Ascending aorta (tissue), 2 donors: ENCODE measurements at places on chromosomes 7 and 10. TPM values are rescaled to one million over a fixed set of nuclear protein-coding genes. Genes with fewer than 3 reads are reported as not detected.

Gene STRIP2
- 2.3 TPM for total RNA-seq

GRCh38 chr10:22998091-22998490, 70.2 kb downstream of the ARMC3 start:
- no peaks in the 10 kb centered on the region for H3K27me3 ChIP-seq
- no peak overlapping the region for H3K4me3 ChIP-seq
- H3K36me3 ChIP-seq, result no peaks in the 10 kb centered on the region
- H3K4me1 ChIP-seq, result no peaks in the 10 kb centered on the region
- DNase-seq, result no peak
- no peak overlapping the region for H3K27ac ChIP-seq

- H3K27me3 ChIP-seq, result no peaks in the 10 kb centered on the region
- H3K4me1 ChIP-seq, result no peaks in the 10 kb centered on the region
- H3K36me3 ChIP-seq, result no peaks in the 10 kb centered on the region
- no peak for DNase-seq
- no peak overlapping the region for H3K4me3 ChIP-seq
Measured at GRCh38 chr7:121909716-121910345, 36.9 kb downstream of the PTPRZ1 start.

Gene GPR15LG
- not detected for total RNA-seq

GRCh38 chr7:129923709-129924108, 29.1 kb downstream of the UBE2H start:
- H3K36me3 ChIP-seq, result peaks cover 4% of the 10 kb centered on the region
- H3K27me3 ChIP-seq, result no peaks in the 10 kb centered on the region
- peaks cover 18% of the 10 kb centered on the region for H3K4me1 ChIP-seq
- no peak overlapping the region for H3K4me3 ChIP-seq

Gene COL28A1
- total RNA-seq, result 0.11 TPM

DNA sequence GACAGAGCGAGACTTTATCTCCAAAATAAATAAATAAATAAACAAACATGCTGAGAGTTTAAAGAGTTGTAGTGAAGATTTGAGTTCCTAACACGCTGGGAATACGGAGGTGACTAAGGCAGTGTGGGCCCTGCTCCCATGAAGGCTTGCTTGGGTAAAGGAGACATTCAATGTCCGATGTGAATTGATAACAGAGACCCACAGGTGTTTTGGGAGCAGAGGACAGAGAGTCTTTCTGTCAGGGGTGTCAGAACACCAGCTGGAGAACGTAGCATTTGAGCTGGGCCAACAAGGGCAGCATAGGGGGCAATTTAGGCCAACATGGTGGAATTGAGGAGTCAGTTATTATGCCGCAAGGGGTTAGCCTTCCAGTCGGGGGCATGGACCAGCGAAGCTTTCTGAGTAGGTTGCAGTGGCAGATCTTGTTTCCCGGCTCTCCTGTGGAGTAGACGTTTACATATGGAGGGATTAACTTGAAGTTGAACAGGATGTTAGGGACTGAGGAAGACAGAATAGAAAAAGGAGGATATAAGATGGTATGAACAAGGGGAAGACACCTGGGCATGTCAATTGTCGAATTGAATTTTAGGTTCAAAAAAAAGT, 5.6 kb downstream of the PROSER2 start:
- H3K27ac ChIP-seq, result no peak overlapping the region
- H3K36me3 ChIP-seq, result no peaks in the 10 kb centered on the region
- H3K27me3 ChIP-seq, result no peaks in the 10 kb centered on the region
- no peaks in the 10 kb centered on the region for H3K4me1 ChIP-seq
- no peak overlapping the region for H3K4me3 ChIP-seq

- H3K4me1 ChIP-seq, result no peaks in the 10 kb centered on the region
- no peaks in the 10 kb centered on the region for H3K27me3 ChIP-seq
- H3K27ac ChIP-seq, result no peak overlapping the region
- H3K36me3 ChIP-seq, result peaks cover 4% of the 10 kb centered on the region
- H3K4me3 ChIP-seq, result no peak overlapping the region
Measured at GRCh38 chr7:157150882-157151281, 12.2 kb downstream of the UBE3C start.

Gene TEX47
- total RNA-seq, result not detected

Gene CYP3A7
- total RNA-seq, result not detected

Gene FOXP2
- total RNA-seq, result 11.0 TPM

GRCh38 chr10:92573798-92574547, at the start of gene IDE:
IDE (minus strand) TSS chr10:92574093; CDS start chr10:92574019, 74 bp downstream.
- peak; percentile 19 for DNase-seq
- H3K4me3 ChIP-seq, result peak within 1 kb of the TSS; percentile 75
- H3K27me3 ChIP-seq, result no peaks in the 10 kb centered on the region
- H3K27ac ChIP-seq, result peak within 1 kb of the TSS; percentile 95
- H3K4me1 ChIP-seq, result peaks cover 24% of the 10 kb centered on the region

DNA sequence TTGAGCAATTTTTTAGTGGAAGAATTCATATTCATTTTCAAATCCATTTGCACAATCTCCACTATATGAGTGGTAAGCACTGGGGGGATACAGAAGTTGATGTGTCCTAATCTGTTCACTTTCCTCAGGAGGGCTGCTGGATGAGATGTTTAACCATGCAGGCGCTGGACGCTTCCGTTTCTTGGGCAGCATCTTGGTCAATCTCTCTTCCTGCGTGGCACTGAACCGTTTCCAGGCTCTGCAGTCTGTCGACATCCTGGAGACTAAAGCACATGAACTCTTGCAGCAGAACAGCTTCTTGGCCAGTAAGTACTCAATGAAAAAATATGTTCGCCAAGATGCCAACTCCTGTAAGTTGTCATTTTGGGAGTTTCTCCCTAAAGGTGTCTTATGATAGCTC, 179.3 kb downstream of the ABCA13 start:
- H3K4me1 ChIP-seq, result no peaks in the 10 kb centered on the region
- no peak for DNase-seq
- H3K27me3 ChIP-seq, result no peaks in the 10 kb centered on the region
- no peaks in the 10 kb centered on the region for H3K36me3 ChIP-seq
- H3K27ac ChIP-seq, result no peak overlapping the region

DNA sequence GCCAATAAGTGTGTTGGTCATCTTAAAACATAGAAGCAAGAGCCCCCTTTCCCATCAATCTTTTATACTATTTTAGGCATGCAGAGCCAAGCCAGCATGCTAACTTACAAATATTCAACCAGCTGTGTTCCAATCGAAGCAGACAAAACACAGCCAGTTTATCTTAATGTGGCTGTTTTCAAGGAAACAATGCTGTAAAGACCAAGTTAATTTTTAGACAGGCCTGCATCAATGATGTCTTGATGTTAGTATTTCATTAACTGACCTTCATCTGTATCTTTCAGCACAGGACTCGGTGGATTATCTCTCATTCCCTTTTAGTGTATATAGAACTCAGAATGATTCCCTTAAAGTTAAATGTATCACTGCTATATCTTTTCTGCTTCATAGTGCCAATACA, 262.0 kb upstream of the ZWINT start:
- no peaks in the 10 kb centered on the region for H3K4me1 ChIP-seq
- no peaks in the 10 kb centered on the region for H3K27me3 ChIP-seq
- no peak overlapping the region for H3K27ac ChIP-seq
- no peaks in the 10 kb centered on the region for H3K36me3 ChIP-seq
- DNase-seq, result no peak

- H3K36me3 ChIP-seq, result no peaks in the 10 kb centered on the region
- no peak overlapping the region for H3K4me3 ChIP-seq
- no peak for DNase-seq
- no peaks in the 10 kb centered on the region for H3K27me3 ChIP-seq
- no peak overlapping the region for H3K27ac ChIP-seq
Measured at GRCh38 chr10:131211559-131211958, 100.0 kb downstream of the TCERG1L start.

DNA sequence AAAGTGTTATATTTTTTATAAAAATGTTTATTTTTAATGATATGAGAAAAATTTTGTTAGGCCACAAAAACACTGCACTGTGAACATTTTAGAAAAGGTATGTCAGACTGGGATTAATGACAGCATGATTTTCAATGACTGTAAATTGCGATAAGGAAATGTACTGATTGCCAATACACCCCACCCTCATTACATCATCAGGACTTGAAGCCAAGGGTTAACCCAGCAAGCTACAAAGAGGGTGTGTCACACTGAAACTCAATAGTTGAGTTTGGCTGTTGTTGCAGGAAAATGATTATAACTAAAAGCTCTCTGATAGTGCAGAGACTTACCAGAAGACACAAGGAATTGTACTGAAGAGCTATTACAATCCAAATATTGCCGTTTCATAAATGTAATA, 64.8 kb upstream of the CAPZA2 start:
- H3K4me1 ChIP-seq, result no peaks in the 10 kb centered on the region
- no peak for DNase-seq
- H3K36me3 ChIP-seq, result no peaks in the 10 kb centered on the region
- no peaks in the 10 kb centered on the region for H3K27me3 ChIP-seq
- H3K4me3 ChIP-seq, result no peak overlapping the region

DNA sequence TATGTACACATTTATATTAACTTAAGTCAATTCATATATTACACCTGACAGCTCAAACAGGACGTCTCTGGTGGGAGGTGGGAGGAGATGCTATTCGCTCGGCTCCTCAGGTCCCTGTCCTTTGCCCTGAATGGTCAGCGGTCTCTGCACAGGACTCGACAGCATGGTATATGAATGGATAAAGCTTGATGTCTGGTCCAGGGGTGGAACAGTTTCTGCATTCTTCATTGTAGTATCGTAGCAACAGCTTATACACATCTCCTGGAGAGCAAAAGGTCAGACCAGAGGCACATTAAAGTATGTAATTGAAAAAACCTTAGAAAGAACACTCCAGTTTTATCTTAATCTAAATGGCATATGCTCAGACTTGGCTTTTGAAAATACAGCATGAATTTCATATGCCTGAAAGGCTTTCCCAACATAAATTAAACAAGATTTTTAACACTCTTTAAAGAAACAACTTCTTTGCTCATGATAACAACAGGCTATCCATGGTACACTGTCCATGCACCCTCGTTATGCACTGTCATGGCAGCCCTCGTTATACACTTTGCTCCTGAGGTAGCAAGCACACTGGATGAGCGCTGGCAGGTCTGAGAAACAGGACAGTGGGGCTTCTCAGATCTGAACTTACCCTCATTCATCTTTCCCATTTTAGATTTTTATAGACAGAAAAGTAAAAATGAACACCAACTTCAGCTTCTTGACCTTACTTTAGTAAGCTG, 57.3 kb upstream of the OGDHL start:
- no peaks in the 10 kb centered on the region for H3K4me1 ChIP-seq
- no peak overlapping the region for H3K27ac ChIP-seq
- no peaks in the 10 kb centered on the region for H3K27me3 ChIP-seq
